ENCODE measurements at places on chromosomes 1 and 21.

GRCh38 chr1:154711416-154711815 lies 103.4 kb upstream of the ADAR start:
- DNase-seq: no peak

GRCh38 chr1:211267204-211267857 lies 8.2 kb downstream of the RCOR3 start:
- DNase-seq: no peak

DNA sequence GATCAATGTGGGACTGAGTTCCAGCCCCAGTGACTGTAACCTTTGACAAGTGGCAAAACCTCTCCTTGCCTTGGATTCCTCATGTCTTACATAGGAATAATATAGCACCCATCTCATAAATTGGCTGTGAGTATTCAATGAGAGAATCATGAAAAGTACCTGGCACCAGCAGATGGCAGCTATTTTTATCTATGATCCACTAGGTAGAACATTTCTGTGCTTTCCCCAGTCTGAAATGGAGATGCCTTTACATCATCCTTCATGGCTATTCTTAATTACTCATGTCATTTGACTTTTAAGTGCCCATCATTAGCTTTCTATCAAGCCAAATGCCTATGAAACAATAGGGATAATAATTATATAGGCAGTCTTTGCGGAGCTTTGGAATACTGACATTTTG lies 130.1 kb downstream of the TGFB2 start:
- no peak for DNase-seq

GRCh38 chr1:204571128-204571527 lies 54.9 kb downstream of the MDM4 start:
- no peak for DNase-seq
